Stimulated activated CD8-positive, alpha-beta memory T cell treated with anti-CD3 and anti-CD28 coated beads, Interleukin-4, amount 100 ng/mL, for 1 hour (primary cell): ENCODE measurements at places on chromosomes 6 and 20.

GRCh38 chr6:6699741-6700367 lies 111.3 kb downstream of the LY86 start:
- DNase-seq: no peak

GRCh38 chr6:5036269-5036668 lies 32.4 kb upstream of the RPP40 start:
- no peak for DNase-seq

GRCh38 chr20:63316502-63316921 lies 23.5 kb downstream of the COL20A1 start:
- DNase-seq: no peak

- DNase-seq: no peak
Observed at GRCh38 chr6:68343901-68344300, 291.2 kb upstream of the ADGRB3 start.

- DNase-seq: no peak
Observed at GRCh38 chr6:144094731-144095133, 641 bp downstream of the SF3B5 start.

- DNase-seq: no peak
Observed at GRCh38 chr6:158006821-158007570, 25.3 kb downstream of the SYNJ2 start.
